ENCODE measurements at places on chromosomes 5 and 9. TPM values are rescaled to one million over a fixed set of nuclear protein-coding genes. Genes with fewer than 3 reads are reported as not detected.

The FRMPD1 gene
- total RNA-seq, result not detected

The FCN1 gene
- total RNA-seq, result not detected

GRCh38 chr5:106780355-106780754 is 890.4 kb downstream of the EFNA5 start:
- H3K36me3 ChIP-seq, result peaks cover 4% of the 10 kb centered on the region
- no peaks in the 10 kb centered on the region for H3K27me3 ChIP-seq
- DNase-seq, result no peak
- no peaks in the 10 kb centered on the region for H3K4me1 ChIP-seq
- no peak overlapping the region for H3K4me3 ChIP-seq

GRCh38 chr5:19564036-19564435 is 424.0 kb downstream of the CDH18 start:
- no peaks in the 10 kb centered on the region for H3K4me1 ChIP-seq
- no peak overlapping the region for H3K27ac ChIP-seq
- no peak overlapping the region for H3K4me3 ChIP-seq
- no peak for DNase-seq

DNA sequence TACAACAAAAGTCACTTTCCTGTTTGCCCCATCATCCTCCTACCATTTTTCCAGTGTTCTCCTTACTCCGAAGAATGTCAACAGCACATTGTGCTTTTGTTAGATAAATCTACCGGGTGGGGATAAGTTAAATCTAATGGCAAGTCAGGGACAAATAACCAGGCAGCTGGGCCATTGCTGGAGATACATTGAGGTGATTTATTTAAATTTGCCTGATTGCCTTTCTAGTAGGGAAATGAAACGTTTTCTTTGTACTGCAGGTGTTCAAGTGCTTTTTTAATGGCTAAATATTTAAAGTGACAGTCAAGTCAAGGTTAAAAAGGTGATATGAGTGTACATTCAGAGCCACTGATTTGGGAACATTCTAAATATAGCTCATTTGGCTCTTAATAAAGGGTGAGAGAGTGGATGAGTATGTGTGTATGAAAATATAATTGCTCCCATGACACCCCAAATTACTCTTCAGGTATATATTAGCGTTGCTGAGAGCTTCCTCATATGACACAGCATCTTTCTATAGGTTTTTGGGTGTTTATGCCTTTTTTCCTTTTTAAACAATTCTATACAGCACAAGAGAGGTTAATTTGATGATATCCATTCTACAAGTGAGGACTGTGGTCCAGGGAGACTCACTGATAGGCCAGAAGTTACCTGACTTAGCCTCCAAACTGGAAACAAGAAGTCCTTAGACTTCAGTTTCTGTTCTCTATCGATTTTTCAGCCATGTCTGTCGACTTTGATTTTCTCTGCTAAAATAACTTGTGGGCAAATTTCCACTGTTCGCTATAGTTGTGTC is 51.9 kb downstream of the DMRT2 start:
- no peaks in the 10 kb centered on the region for H3K36me3 ChIP-seq
- H3K27me3 ChIP-seq, result peaks cover 2% of the 10 kb centered on the region
- H3K27ac ChIP-seq, result no peak overlapping the region
- no peak for DNase-seq
- no peak overlapping the region for H3K4me3 ChIP-seq
